Stimulated activated CD4-positive, alpha-beta T cell treated with anti-CD3 and anti-CD28 coated beads, Interleukin-15, amount 100 ng/mL, for 24 hours (primary cell): ENCODE measurements at places on chromosomes 3 and 15.

- DNase-seq, result no peak
Observed at GRCh38 chr3:38743043-38743442, 73.0 kb downstream of the SCN10A start.

- DNase-seq, result peak; percentile 74
Observed at GRCh38 chr15:93030430-93031102, 58.4 kb downstream of the RGMA start.

- DNase-seq, result no peak
Observed at GRCh38 chr15:63551400-63551799, 45.8 kb upstream of the FBXL22 start.

DNA sequence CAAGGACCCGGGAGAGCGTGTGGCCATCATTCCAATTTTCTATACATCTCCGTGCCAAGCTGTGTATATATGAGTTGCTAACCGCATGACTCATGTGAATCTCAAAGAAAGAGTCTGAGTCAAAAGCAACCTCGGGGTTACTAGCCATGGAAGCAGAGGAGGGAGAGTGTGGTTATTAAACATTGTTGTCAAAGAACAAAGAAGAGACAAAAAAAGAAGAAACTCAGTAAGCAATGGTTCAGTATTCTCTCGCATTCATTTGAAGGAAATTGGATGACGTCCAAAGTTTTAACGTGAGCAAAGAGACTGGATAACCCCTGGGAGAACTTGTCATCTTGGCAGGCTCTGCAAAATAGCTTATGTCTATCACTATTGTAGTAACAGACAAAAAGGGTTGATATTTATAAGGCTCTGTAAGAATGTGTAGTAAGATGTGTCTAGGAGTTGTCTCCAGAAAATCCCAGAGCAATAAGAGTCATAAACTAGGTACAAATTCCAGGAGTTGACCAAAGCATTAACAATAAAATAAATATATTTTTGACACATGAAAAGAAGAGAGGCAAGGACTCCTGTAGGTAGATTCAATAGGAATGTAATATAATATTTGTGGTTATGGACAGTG is 52.8 kb upstream of the GRM7 start:
- DNase-seq, result no peak

GRCh38 chr3:71723452-71724170 is 1.6 kb downstream of the EIF4E3 start:
- DNase-seq, result peak; percentile 64

DNA sequence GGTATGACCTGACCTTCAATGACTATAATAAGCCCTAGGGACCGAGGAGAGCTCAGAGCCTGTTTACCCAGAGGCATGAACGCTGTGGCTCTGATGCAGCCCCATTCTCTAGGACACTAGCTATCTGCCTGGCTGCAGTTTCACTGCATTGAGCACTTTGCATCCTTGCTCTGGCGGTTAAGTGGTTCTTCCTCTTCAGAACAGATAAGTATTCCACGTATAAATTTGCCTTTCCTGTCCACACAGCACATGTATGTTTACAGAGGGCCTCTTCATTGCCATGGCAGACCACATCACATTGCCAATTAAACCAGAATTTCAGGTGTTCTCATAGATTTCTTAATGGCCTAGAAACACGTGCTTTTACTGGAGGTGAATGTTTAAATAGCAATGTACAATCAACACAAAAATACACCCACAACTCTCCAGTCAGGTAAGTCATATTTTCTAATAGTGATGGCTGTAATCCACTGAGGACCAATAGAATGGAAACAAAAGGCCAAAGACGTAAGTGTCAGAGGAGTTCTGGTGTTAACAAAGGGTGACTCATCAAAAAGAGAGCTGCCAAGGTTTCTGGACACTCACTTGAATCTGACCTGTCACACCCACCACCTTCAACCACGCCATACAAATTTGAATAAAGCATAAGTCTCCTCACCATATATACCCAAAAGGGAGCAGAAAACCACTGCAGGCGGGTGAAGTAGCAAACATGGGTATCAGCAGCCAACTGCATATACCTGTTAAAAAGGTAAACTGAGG is 553.4 kb downstream of the OCA2 start:
- no peak for DNase-seq

DNA sequence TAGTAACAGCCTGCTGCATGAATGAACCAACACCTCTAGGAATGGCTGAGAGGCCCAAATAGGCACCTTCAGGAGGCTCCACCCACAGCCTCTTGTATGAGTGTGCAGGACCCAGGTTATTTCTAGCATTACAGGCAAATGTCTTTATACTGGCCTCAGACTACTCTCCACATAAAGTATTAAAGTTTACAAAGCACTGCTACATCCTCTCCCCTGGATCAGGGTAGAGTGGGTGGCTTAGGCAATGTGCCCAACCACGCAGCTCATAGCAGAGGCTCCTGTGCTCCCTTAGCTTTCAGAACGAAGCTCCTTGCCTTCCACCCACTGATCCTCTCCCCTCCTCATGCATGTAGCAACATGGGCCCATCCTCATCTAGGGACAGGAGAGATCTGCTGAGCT is 16.3 kb downstream of the TMEM43 start:
- no peak for DNase-seq

DNA sequence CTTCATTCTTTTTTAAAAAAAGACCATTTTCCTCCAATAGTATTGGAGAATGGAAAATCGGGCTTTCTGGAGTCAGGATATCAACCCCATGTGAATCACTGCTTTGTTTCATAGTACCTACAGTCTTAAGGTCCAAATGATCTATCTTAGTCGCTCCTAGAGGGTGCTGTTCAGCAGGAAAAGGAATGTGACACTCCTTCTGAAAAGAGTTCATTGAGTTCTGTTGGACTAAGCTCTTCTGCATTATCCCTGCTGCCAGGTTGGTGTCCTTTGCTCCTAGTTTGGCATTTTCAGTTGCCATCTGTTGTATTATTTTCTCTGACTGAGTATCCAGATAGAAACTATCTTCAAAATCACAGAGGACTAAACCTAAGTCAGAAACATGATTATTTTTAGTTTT is 57.2 kb downstream of the POLQ start:
- no peak for DNase-seq

- no peak for DNase-seq
Observed at GRCh38 chr3:84692261-84692660, 266.5 kb upstream of the CADM2 start.

GRCh38 chr3:139671863-139672646 is 5.7 kb downstream of the NMNAT3 start:
- DNase-seq, result no peak

- DNase-seq, result no peak
Observed at GRCh38 chr15:39417366-39418134, 163.3 kb upstream of the THBS1 start.

GRCh38 chr15:87518957-87519356 is 737.6 kb downstream of the NTRK3 start:
- no peak for DNase-seq

GRCh38 chr15:84606653-84607120 is 5.9 kb downstream of the ZSCAN2 start:
- no peak for DNase-seq
